Upper lobe of left lung (tissue), 6 donors: ENCODE measurements at places on chromosomes 3 and 15. TPM values are rescaled to one million over a fixed set of nuclear protein-coding genes. Genes with fewer than 3 reads are reported as not detected.

GRCh38 chr15:69807721-69808120 is 290.0 kb downstream of the TLE3 start:
- H3K4me3 ChIP-seq, result no peak overlapping the region
- no peaks in the 10 kb centered on the region for H3K27me3 ChIP-seq
- no peaks in the 10 kb centered on the region for H3K4me1 ChIP-seq
- H3K36me3 ChIP-seq, result no peaks in the 10 kb centered on the region

- no peaks in the 10 kb centered on the region for H3K36me3 ChIP-seq
- H3K27ac ChIP-seq, result no peak overlapping the region
- H3K27me3 ChIP-seq, result no peaks in the 10 kb centered on the region
- DNase-seq, result no peak
Measured at GRCh38 chr15:99995543-99995942, 262.3 kb upstream of the LYSMD4 start.

GRCh38 chr3:88618021-88618645 is 468.4 kb downstream of the C3orf38 start:
- H3K4me3 ChIP-seq, result no peak overlapping the region
- no peak overlapping the region for H3K27ac ChIP-seq
- H3K4me1 ChIP-seq, result no peaks in the 10 kb centered on the region
- H3K36me3 ChIP-seq, result no peaks in the 10 kb centered on the region
- no peak for DNase-seq

DNA sequence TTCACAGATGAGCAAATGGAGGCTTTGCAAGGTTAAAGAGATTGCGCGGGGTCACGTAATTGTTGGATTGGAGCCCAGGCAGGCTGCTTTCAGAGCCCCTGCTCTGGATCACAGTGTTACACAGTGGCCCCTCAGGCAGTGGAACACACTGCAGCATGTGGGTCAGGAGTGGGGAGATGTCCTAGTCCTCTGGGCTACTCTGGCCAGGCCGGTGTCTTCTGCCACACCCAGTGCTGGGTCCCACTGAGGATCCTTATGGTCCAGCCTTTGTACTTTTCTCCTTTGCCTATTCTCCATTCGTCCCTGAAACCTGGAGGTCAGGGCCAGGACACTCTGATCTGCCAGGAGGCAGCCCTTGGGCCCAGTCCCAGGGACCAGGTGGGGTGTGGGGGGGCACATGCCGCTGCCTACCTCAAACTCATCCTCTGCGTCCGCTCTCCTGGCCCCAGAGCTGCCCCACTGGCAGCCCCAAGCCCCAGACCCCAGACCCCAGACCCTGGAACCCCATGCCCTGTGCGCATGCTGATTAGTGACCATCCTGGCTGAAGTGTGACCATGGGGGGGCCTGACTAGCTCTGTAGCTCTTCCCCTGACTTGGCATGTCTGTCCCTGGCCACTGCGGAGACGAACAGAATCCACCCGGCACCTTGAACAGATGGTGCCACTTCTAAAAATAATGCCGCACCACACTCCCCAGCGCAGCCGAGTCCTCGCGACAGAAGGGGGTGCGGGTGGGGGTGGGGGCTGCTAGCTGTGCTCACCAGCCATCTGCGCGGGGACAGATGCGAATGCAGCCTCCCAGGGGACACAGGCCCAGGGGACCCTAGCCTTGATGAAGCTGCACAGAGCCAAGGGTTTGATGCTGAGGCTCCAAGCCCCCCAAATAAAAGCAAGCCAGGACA is 41.6 kb downstream of the ATP2B2 start:
- no peaks in the 10 kb centered on the region for H3K4me1 ChIP-seq
- H3K36me3 ChIP-seq, result no peaks in the 10 kb centered on the region
- DNase-seq, result no peak
- H3K27ac ChIP-seq, result no peak overlapping the region
- no peaks in the 10 kb centered on the region for H3K27me3 ChIP-seq
- no peak overlapping the region for H3K4me3 ChIP-seq

FRMD5 gene
- total RNA-seq, result not detected
